Prostate gland (tissue), 2 donors: ENCODE measurements at places on chromosomes 4 and X. TPM values are rescaled to one million over a fixed set of nuclear protein-coding genes. Genes with fewer than 3 reads are reported as not detected.
A peak's percentile ranks its signal among the peaks of the same experiment; 100 is the strongest.

The ZBED1 gene
- total RNA-seq = 52.6 TPM

The MTTP gene
- 1.5 TPM for total RNA-seq

The MAGEA11 gene
- 5.6 TPM for total RNA-seq

The LDOC1 gene
- total RNA-seq = 17.8 TPM

The FAM199X gene
- total RNA-seq = 22.2 TPM

The TRIM60 gene
- total RNA-seq = not detected

The CNGA1 gene
- total RNA-seq = 1.6 TPM

The MAGEA2 gene
- total RNA-seq = 7.8 TPM

The YY2 gene
- 0.82 TPM for total RNA-seq

- no peak for DNase-seq
Observed at GRCh38 chrX:40145923-40146261, 48.1 kb upstream of the BCOR start.

- DNase-seq = no peak
Observed at GRCh38 chr4:153122855-153123254, 81.4 kb upstream of the TRIM2 start.

GRCh38 chr4:72567821-72568675 is 973 bp downstream of the ADAMTS3 start:
- peak; percentile 69 for DNase-seq

- no peak for DNase-seq
Observed at GRCh38 chr4:125958519-125958918, 643.8 kb downstream of the FAT4 start.

- DNase-seq = no peak
Observed at GRCh38 chrX:53223955-53224859, 800 bp downstream of the KDM5C start.

DNA sequence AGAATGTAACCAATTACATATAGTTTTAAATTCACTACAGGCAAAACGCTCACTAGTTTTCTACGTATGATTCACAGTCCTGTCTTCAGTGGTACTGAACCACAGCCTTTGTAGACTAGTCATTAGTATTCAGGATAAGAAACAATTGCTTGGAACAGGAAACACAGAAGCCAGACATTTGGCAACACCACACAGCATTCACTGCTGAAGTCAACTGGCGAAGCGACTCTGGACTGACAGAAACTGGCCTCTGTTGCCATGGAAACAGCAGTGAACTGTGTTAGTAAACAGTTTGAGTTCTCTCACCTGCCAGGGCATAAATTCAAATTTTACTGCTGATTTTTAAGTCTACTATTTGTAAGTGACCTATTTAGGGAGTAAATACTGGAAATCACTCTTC is 57.6 kb downstream of the MAPK10 start:
- DNase-seq = peak; percentile 62

GRCh38 chr4:25070545-25070944 is 39.8 kb upstream of the LGI2 start:
- no peak for DNase-seq

- no peak for DNase-seq
Observed at GRCh38 chrX:70254063-70254400, 6.0 kb downstream of the P2RY4 start.

GRCh38 chr4:149072384-149072783 is 630.2 kb upstream of the NR3C2 start:
- no peak for DNase-seq

DNA sequence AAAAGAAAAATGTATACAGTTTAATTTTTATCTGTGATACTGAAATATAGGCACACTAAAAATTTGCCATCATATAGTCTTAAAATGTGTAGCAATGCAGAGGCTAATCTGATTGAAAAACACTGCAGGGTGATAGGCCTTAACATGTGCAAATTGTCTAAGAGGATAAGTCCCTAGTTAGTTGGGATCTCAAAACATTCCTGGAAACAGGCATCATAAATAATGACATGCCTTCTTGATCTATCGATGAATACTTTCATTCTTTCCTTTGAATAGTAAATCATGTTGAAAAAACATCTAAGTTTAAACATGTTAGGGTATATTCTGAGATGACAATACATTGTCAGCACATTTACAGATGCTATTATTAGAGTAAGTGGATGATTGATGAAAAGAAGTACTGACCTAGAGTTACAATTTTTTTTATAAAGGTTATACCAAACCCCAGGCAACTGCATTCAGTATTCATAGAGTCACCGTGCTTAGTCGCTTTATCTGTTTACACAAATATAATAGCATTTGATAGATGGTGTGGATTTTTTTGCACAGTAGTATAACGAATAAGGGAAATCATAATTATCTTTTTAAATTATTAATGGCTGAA is 668.2 kb upstream of the ADGRL3 start:
- DNase-seq = no peak

GRCh38 chrX:22534643-22535042 is 261.9 kb downstream of the CBLL2 start:
- DNase-seq = no peak

DNA sequence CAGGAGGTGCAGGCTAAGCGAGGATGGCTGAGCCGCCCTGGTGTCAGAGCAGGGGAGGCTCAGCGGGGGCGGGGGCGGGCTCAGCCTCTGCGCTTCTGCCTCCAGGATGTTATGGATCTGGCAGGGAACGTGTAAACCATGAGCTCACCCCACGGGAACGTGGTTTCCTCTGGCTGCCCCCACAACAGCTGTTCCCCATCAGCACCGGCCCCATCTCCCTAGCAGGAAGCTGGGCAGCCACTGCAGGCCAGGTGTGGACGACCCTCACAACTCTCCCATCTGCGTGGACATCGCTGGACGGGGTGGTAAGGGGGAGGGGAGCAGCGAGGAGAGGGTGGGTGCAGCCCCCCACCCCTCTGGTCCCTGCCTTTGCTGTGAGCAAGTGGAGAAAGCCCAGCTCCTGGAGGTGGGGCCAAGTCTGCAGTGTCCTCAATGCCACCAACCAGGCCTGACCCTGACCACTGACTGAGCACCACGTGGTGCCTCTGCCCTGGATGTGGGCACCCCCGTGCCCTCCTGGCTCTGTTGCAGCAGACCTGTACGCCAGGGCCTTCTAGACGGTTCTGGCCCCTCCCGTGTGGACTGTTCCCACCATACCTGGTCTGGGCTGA is 28.1 kb upstream of the SPON2 start:
- DNase-seq = peak; percentile 2

- DNase-seq = no peak
Observed at GRCh38 chrX:136742721-136743379, 37.9 kb downstream of the ARHGEF6 start.

- DNase-seq = no peak
Observed at GRCh38 chrX:130746077-130746476, 156.9 kb downstream of the ENOX2 start.

- no peak for DNase-seq
Observed at GRCh38 chr4:146458594-146458993, 63.1 kb downstream of the SLC10A7 start.

GRCh38 chr4:52880994-52881393 is 18.9 kb downstream of the RASL11B start:
- no peak for DNase-seq

GRCh38 chr4:8589823-8590545 is 2.6 kb upstream of the CPZ start:
- no peak for DNase-seq

DNA sequence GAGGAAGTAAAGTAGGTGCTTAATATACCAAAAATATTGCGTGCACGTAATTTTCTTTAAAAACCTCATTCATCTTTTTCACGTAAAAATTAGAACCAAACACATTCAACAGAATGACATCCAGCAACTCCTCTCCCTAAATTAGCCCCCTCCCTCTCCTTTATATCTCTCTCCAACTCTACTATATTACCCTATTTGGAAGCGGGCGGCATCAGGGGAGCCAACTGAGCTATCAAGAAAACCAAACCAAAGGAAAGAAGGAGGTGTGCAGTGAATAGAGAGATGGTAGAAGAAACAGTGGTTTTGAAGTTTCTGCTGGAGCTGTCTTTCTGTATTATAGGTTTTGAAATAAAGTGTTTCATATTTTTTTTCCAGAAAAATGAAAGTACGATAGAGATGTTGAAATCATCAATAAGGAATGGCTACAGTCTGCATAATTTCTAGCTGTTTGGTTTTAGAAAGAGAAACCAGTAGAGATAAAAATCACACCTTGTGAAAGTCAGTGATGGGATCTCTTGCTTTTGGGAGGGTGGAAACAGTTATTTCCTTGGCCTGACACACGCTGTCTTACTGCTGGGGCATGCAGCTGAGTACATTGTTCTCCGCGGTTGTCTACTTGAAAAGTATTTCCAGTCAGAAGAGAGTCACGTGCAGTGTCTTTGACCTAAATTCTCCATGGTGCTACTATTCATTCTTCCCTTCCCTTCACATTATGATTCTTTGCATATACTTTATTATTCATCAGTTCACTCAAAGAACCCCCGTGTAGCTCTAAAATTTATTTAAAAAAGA is 94.1 kb upstream of the WDR17 start:
- DNase-seq = no peak
